ENCODE measurements at places on chromosomes 5 and 9.

GRCh38 chr5:107557051-107557658, 113.6 kb downstream of the EFNA5 start:
- no peak for DNase-seq

DNA sequence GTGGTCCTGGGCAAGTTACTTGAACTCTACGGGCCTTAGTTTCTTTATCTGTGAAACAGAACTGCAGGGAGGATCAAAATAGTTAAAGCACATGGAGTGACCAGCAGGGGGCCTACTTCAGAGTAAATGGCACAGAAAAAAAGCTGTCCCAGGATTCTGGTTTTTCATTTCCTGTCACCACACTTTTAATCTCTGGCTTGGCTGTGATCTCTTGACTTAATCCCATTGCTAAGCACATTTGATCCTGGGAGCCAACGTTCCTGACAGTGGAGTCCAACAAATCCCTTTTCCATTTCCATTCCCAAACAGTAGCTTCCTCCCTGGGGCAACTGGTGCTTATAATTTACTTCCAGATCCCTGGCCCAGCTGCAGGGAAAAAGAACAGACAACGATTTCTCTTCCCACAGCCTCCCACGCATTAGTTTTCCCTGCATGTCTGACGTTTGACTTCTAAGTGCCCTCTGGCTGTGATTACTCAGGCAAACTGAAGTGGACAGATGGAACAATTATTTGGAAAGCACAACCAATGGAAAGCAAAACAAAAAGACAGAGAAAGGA, 136.5 kb upstream of the STK32A start:
- no peak for DNase-seq

DNA sequence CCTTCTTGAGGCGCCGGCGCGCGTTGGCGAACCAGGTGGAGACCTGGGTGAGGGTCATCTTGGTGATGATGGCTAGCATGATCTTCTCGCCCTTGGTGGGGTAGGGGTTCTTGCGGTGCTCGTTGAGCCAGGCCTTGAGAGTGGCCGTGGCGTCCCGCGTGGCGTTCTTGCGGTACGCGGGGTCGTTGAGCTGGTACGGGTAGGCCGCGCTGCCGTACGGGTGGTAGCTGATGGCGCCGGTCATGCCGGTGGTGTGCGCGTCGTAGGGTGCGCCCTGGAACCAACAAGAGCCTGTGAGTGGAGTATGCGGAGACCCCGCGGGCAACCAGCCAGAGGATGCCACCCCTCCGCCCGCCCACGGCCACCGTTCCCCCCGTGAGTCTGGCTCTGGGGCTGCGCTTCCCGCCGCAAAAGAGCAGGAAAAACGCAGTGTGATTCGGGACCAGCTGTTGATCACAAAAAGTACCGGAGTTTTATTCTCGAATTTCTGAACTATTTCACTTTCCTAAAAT, 1.9 kb downstream of the IRX2 start:
- DNase-seq, result no peak

DNA sequence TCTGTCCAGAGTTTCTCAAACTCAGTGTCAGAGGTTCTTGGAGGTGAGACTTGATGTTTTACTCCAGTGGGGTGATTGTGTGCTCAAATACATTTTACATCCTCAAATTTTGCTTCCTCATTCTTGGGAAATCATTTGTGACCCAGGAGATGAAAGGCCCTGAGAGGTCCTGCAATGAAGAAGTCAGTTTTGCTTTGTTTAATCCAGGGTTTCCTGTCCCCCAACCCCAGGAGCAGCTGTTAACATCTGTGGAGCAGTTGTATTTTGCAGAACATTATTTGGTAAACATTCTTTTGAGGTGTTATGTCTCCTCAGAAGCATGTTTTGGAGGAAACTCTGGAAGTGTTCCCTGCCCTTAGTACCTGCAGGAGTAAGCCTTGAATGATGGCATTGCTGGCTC, 59.8 kb downstream of the DAB2IP start:
- no peak for DNase-seq

- DNase-seq, result no peak
Measured at GRCh38 chr5:151580239-151580638, 10.9 kb downstream of the FAT2 start.

DNA sequence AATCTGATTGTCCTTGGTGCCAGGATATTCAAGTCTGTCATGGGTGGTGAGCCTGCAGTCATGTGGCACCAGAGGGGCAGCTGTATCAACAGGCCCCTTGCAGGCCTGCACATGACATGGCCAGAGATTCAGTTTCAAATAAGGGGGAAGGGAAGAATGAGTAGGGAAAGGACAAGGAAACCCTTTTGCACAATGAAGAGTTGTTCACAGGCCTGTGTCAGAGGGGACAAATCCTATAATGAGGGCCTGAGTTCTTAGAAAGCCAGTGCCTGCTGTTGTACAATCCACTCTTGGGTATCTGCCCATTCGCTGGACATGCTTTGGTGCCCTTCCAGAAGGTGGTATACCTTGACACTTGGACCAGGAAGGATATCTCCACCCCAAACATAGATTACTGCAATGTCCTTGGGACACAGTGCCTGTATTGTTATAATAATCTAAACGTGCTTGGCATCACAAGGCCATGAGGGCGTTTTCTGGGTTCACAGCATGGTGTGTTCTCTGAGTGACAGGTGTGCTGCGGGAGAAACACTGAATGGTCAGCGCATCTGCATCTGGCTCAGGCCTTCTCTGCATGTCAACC, 1.9 kb upstream of the TMEM171 start:
- DNase-seq, result no peak

- DNase-seq, result no peak
Measured at GRCh38 chr9:130167927-130168326, 4.3 kb upstream of the NCS1 start.

GRCh38 chr5:125201446-125202052, 455.1 kb upstream of the ZNF608 start:
- DNase-seq, result no peak

DNA sequence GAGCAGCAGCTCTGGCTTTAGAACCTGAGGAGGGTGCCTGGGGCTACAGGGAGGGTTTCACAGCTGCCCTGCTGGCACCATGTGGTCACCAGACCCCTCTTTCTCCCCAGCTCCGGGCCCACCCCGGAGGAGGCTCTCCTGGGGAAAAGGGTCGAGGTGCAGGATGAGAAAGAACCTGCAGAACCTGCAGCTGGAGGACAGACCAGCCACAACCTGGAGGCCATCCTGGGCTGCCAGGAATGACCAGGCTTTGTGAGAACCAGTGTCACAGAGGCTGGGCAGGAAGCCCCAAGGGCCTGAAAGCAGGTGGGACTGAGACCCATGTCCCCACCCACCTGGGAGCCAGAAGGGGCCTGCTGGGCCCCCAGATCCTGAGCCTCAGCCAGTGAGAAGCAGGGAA, 23.0 kb downstream of the SEMA4D start:
- no peak for DNase-seq

- DNase-seq, result no peak
Measured at GRCh38 chr5:143968071-143968878, 156.3 kb downstream of the HMHB1 start.

GRCh38 chr5:172574871-172575223, 66.2 kb upstream of the NEURL1B start:
- no peak for DNase-seq

Data from T-helper 1 cell (primary cell).